Pancreas (tissue), 10 donors: ENCODE measurements at places on chromosomes 1 and 21. TPM values are rescaled to one million over a fixed set of nuclear protein-coding genes. Genes with fewer than 3 reads are reported as not detected.
A peak's percentile ranks its signal among the peaks of the same experiment; 100 is the strongest.

GRHL3 gene
- polyA plus RNA-seq = 0.11 TPM

NUDT4B gene
- polyA plus RNA-seq = 0.31 TPM

RPTN gene
- polyA plus RNA-seq = not detected

SOD1 gene
- polyA plus RNA-seq = 122 TPM

KHDC4 gene
- 32.8 TPM for polyA plus RNA-seq

DNA sequence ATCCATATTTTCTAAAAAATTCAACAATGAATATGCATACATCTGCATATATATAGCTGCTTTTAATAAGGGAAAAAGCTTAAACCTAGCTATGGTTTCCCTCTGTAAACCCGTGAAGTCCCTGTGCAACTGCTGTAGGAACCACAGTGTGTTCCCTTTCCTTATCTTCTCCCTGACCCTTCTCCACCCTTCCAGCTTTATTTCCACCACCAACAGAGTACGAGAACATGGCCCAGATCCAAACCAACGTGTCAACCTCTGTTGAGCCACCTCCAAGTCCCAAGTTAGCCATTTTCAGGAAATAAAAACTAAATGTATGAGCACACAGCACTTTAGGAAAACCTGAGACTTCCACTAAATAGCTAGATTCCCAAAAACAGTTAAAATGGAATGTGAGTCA lies 20.3 kb downstream of the SUSD4 start:
- peak; percentile 58 for DNase-seq

GRCh38 chr1:20370698-20371097 lies 80.0 kb downstream of the VWA5B1 start:
- DNase-seq = no peak

- peak; percentile 5 for DNase-seq
These were observed 20.4 kb downstream of the WNT4 start for GRCh38 chr1:22122273-22123070.

DNA sequence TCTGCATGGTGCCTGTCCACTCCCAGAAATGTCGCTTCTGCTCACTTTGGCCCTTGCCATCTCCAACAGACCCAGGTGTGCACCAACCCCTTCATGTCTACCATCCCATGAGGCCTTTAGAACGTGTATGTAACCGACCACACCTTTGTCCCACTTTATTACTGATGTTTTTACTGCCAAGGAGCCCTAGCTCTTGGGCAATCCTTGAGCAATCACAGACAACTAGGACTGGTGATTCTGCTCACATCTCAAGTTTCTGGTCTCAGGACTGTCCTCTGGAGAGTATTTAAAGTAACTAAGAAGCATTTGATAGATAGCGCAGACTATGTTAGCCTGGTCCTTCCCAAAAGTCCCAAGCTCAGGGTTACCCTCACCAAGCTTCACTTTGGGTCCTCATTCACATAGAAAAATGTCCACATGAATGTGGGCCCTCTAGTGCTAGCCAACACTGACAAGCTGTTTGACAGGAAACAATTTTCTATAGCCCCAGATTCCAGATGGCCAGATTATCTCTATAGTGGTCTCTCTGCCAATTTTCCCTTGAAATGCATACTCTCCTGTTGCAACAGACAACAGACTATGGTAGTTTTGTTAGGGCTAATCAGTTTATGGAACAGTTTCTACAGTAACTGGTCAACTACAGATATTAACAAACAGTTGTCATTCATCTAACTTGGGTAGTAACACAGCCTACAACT lies 6.9 kb upstream of the TMEM81 start:
- no peak for DNase-seq

DNA sequence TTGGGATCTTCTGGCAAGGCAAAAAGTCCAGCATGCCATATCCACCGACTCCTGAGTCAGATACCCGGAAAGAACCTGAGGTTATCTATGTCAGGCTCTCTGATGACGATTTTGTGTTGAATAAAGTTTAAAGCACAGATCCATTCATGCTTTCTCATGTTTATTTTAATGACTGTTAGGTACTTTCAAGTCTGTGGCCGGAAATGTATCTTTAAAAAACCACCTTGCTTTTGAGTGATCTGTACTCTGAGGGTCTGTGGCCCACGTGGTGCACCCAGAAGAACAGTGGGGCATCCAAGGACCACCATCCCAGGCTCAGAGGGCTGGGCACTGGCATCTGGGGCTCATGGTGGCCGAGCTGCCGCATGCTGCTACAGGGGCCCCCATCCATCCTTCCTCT lies 30.1 kb upstream of the VASH2 start:
- no peak for DNase-seq

- no peak for DNase-seq
These were observed 14.0 kb upstream of the DISC1 start for GRCh38 chr1:231612393-231613089.

DNA sequence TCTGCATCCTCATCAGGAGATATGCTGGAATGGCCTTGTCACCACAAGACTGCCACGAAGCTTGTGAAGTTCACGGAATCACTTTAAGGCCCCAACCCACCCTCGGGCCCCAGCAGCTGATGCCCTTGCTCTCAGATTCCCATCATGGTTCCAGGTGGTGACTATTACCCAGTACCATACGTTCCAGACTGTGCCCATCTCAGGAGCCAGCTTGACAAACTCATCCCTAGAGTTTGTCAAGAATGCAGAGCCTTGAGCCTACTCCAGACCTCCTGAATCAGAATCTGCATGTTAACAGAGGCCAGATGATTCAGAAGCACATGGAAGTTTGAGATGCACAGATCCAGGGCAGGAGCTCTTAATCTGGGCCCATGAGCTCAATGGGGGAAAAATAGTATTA lies 53.9 kb upstream of the RBM15 start:
- DNase-seq = no peak

DNA sequence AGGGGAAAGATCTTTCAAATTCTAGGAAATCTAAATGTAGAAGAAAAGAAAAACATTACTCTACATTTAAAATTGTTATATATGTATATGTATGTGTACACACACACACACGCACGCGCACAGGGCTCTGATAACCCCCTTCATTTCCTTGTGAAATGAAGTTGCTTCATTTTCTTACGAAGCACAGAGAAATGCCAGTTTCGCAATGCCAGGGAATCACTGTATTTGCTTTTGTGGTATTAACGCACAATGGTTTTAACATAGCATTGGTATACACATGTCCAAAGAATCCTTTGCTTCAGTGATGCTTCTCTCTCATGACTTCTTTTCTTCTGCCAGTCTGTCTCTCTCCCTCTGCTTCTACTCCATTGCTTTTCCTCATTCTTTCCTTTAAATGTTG lies 8.4 kb upstream of the DDAH1 start:
- DNase-seq = no peak

GRCh38 chr1:240100371-240100934 lies 8.8 kb downstream of the FMN2 start:
- DNase-seq = no peak

DNA sequence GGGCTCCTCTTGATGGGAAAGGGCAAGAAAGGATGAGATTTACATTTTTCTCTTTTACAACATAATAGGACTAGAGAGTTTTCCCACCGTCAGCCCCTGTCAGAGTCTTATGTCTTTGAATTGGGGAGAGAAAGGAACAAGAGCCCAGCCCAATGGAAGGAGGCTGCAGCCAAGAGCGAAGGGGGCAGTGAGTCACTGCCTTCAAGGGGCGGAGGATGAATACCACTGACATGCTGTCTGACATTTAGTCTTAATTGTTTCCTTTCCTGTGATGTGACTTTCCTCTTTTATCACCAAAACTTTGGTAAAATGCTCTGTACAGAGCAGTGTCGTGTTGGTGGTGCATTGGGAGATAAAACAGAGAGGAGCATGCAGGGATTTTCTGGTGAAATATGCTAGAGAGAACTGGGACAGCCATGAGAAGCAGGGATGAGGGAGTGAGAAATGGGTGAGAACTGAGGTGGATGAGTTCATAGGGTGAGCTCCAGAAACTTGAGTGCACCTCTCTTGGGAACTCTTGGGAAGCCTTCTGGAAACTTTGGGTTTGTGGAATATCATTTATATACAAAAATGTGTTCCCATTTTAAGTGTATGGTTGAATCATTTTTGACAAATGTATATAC lies 179.9 kb upstream of the FGGY start:
- DNase-seq = no peak

DNA sequence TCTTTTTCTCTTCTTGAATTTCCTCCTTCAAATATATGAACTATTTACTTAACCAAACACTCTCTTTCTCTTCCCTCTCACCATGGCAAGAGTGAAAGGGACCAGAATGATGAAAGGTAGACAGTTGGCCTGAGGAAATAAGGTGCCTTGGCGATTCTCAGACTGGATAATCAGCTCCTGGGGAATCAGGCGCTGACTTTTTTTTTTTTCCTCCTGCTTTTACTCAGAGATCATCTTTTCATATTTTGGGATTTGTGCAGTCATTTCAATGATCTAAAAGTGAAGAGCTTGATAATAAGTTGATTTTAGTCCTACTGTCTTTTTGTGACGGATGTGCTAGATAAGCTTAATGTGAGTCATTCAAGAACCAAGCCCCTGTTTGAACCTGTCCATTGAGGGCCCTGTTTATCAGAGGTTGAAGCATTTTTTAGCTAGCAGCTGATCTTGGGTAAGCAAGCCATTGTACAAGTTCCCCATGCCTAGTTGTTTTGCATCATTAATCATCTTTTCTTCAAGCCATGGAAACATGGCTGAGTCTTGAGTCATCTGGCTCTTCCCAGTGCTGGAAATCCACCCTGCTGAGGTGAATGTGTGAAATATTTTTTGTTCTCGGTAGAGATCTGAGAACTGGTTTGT lies 40.8 kb downstream of the ITSN1 start:
- DNase-seq = no peak

DNA sequence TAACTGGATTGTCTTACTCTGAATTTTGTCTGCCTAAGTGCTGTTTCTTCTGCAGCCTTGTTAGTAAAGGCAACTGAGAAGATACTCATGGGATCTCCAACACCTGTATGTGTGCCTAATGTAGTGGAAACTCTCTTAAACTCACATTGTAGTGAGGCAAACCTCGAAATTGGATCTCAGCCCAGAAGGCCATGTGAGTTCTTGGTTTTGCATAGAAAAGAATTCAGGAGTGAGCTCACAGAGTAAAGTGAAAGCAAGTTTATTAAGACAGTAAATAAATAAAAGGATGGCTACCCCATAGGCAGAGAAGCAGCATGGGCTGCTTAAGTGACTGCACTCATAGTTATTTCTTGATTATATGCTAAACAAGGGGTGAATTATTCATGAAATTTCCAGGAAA lies 1344.7 kb downstream of the NCAM2 start:
- no peak for DNase-seq
